ENCODE measurements at places on chromosomes 6 and 20. TPM values are rescaled to one million over a fixed set of nuclear protein-coding genes. Genes with fewer than 3 reads are reported as not detected.

Gene PDSS2
- polyA plus RNA-seq = 15.7 TPM

Gene ARHGAP40
- polyA plus RNA-seq = not detected

Gene MOXD1
- 7.2 TPM for polyA plus RNA-seq

Gene NMBR
- polyA plus RNA-seq = not detected

Gene UNC93A
- not detected for polyA plus RNA-seq

Gene INSM1
- not detected for polyA plus RNA-seq

Gene TRIM31
- not detected for polyA plus RNA-seq

Gene C6orf15
- not detected for polyA plus RNA-seq

Gene PI16
- 2.3 TPM for polyA plus RNA-seq

Gene SYNE1
- polyA plus RNA-seq = 50.3 TPM

Gene RBM24
- not detected for polyA plus RNA-seq

Gene NRSN1
- not detected for polyA plus RNA-seq

Gene GSTA1
- not detected for polyA plus RNA-seq

Gene MAP1LC3A
- 2.6 TPM for polyA plus RNA-seq

Gene POPDC3
- not detected for polyA plus RNA-seq

Gene FAM110A
- 11.8 TPM for polyA plus RNA-seq

Gene CLPSL1
- polyA plus RNA-seq = not detected

Gene SLC17A1
- not detected for polyA plus RNA-seq

Gene BACH2
- 130 TPM for polyA plus RNA-seq

Gene ALDH5A1
- 21.8 TPM for polyA plus RNA-seq

Gene GGTLC1
- not detected for polyA plus RNA-seq

Gene SPDEF
- not detected for polyA plus RNA-seq

Gene BTN3A1
- 23.4 TPM for polyA plus RNA-seq

Gene CENPW
- 2.3 TPM for polyA plus RNA-seq

Gene LRRC73
- polyA plus RNA-seq = not detected

Gene NOX3
- polyA plus RNA-seq = not detected

Gene GTF2H4
- polyA plus RNA-seq = 11.0 TPM

Gene SLC4A11
- polyA plus RNA-seq = not detected

Gene SLA2
- polyA plus RNA-seq = not detected

Gene MYBL2
- 57.3 TPM for polyA plus RNA-seq

Gene C6orf58
- not detected for polyA plus RNA-seq

Gene OR2H2
- polyA plus RNA-seq = 0.17 TPM

Gene SIRPG
- not detected for polyA plus RNA-seq

Gene TCF21
- not detected for polyA plus RNA-seq

Gene CARMIL1
- not detected for polyA plus RNA-seq

Gene RBBP9
- polyA plus RNA-seq = 10.0 TPM

Gene PPP1R3G
- polyA plus RNA-seq = 0.11 TPM

Gene ABRACL
- polyA plus RNA-seq = 82.9 TPM

Gene TXLNB
- 0.71 TPM for polyA plus RNA-seq

All from naive B cell (primary cell).